Peyer's patch (tissue), 4 donors: ENCODE measurements at places on chromosomes 1 and 21. TPM values are rescaled to one million over a fixed set of nuclear protein-coding genes. Genes with fewer than 3 reads are reported as not detected.
A peak's percentile ranks its signal among the peaks of the same experiment; 100 is the strongest.

DNA sequence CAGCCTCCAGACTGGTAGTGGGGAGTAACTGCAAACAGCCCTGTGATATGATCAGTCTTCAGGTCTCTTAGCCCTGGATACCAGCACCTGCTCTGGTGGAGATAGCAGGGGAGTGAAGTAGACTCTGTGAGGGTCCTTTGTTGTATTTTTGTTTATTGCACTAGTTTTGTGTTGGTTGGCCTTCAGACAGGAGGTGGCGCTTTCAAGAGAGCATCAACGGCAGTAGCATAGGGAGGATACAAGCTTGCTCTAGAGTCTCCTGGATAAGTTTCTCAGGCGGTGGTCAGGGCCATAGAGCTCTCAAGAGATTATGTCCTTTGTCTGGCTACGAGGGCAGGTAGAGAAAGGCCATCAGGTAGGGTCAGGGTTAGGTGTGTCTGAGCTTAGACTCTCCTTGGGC, 116.4 kb downstream of the USH2A start:
- H3K27me3 ChIP-seq = no peaks in the 10 kb centered on the region
- no peaks in the 10 kb centered on the region for H3K4me1 ChIP-seq
- H3K27ac ChIP-seq = no peak overlapping the region
- no peak for DNase-seq
- no peaks in the 10 kb centered on the region for H3K36me3 ChIP-seq

GRCh38 chr1:41479000-41479807, 5.3 kb downstream of the EDN2 start:
- H3K27ac ChIP-seq = no peak overlapping the region
- H3K27me3 ChIP-seq = no peaks in the 10 kb centered on the region
- H3K36me3 ChIP-seq = no peaks in the 10 kb centered on the region

DNA sequence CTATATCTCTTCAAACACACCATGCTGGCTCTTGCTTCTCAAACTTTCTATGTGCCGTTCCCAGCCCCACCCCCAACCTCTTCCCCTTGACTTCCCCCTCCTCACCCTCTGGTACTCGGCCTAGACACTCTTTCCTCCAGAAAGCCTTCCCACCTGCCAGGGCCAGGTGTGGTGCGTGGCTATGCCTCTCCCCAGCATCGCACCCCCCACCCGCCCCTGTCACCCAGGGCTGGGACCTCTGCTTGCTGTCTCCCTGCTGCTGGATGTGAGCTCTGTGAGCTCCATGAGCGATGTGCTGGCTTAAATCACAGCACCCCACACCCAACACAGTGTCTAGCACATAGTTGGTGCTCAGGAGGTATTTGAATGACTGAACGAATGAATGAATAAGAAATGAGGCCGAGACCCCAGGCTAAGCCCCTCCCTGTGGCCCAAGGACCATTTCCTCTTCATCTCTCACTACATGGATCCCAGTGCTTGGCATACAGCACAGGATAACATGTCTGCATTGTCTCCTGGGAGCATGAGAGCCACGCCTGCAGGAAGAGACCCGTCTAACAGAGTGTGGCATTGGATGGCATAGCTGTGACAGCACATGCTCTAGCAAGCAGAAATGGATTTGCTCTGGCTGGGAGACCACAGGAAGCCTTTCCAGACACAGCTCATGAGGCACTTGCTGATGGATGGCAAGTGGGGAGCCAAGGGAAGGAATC, 19.7 kb downstream of the TNNT2 start:
- H3K27me3 ChIP-seq = no peaks in the 10 kb centered on the region
- no peaks in the 10 kb centered on the region for H3K4me1 ChIP-seq
- H3K4me3 ChIP-seq = no peak overlapping the region
- H3K27ac ChIP-seq = no peak overlapping the region

DNA sequence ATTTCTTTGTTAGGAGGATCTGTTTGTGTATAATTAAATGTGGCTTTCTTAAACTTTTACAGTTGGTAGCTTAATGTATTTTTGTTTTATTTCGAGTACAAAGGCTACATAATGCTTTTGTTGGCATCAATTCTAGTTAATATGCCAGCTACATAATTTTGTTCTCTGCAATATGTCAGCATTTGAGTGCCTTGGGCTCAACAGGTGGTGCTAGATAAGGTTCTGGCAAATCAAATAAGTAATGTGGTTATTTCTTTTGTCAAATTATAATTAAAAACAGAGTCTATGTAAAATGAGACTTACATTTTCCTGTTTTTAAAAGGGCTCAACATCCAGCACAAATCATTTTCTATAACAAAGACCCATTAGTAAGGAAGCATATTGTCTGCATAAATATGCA, 410.6 kb upstream of the NR5A2 start:
- H3K27ac ChIP-seq = no peak overlapping the region
- no peaks in the 10 kb centered on the region for H3K27me3 ChIP-seq
- no peaks in the 10 kb centered on the region for H3K36me3 ChIP-seq

TDRKH gene
- total RNA-seq = 5.0 TPM

LAMC2 gene
- total RNA-seq = 3.3 TPM

DNA sequence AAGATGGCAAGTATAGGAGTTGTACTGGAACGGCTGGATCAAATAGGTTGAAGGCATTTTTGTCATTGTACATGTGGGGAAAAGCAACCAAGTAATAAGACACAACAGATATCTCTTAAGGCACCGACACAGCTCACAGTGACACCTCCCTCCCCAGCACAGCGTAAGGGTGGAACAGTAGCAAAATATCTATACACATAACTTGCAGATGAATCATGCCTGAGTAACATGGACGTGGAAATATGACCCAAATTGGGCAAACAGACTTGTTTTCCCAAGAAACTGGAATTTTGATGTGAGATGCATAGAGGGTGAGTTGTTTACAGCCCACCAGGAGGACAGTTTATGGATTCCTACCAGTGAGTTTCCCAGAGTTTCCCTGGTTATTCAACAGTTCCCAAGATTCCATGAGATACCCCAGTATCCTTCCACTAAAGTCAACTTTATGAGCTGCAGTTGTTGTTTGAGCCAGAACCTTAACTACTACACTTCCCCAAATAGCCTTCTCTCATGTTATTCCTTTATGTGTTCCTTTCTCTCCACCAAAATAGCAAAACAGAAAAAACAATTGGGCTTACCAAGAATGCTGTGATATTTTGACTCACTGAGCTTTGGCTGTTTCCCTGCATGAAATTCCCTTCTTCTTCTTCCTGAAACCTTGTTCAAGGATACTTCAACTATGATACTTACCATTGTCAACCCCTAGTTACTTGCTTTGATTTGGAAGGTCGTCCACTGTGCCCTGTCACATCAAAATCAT, 7.1 kb upstream of the DR1 start:
- no peak for DNase-seq
- H3K36me3 ChIP-seq = peaks cover 6% of the 10 kb centered on the region
- no peak overlapping the region for H3K27ac ChIP-seq
- no peaks in the 10 kb centered on the region for H3K4me1 ChIP-seq
- H3K27me3 ChIP-seq = no peaks in the 10 kb centered on the region
- H3K4me3 ChIP-seq = no peak overlapping the region

DNA sequence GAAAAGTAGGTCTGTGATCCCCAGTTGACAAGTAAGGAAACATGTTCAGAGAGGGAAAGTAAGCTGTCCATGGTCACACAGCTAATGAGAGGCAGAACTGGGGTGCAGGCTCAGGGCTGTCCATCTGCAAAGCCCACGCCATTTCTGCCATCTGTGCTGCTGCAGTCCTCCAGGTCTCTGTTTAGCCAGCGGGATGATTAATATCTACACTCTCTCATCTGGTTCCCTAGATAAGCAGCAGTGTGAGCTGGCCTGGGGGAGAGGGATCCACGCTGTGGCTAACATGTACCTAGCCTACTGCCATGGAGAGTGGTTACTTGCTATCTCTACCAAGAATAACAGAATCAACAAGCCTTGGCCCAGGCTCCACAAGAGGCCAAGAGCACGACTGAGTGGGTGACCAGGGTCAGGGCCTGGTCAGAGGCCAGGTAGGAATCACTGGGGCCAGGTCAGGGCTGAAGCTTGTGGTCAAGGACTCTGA, 75.2 kb downstream of the TRABD2B start:
- no peaks in the 10 kb centered on the region for H3K27me3 ChIP-seq
- H3K27ac ChIP-seq = no peak overlapping the region
- H3K4me3 ChIP-seq = no peak overlapping the region
- DNase-seq = no peak
- H3K36me3 ChIP-seq = no peaks in the 10 kb centered on the region

DNA sequence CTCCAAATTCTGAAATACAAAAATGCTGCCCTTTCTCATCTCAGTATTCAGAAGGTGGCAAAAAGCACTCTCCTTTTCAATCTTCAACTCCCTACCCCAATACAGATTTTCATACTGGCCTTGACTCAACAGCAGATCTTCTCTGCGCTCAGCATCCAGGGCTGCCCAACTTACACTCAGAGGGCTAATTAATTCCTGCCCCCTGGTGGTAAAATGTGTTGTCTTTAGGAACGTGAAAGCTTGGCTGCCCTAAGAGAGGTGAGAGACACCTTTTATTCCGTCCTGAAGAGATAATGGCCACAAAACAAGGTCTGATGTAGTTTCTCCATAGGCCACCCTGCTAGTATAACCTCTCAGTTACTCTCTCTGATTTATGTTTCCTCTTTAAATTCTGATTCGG, 25.0 kb downstream of the KRTAP24-1 start:
- no peaks in the 10 kb centered on the region for H3K36me3 ChIP-seq
- no peak overlapping the region for H3K4me3 ChIP-seq
- no peak overlapping the region for H3K27ac ChIP-seq
- no peaks in the 10 kb centered on the region for H3K4me1 ChIP-seq
- no peak for DNase-seq

DNA sequence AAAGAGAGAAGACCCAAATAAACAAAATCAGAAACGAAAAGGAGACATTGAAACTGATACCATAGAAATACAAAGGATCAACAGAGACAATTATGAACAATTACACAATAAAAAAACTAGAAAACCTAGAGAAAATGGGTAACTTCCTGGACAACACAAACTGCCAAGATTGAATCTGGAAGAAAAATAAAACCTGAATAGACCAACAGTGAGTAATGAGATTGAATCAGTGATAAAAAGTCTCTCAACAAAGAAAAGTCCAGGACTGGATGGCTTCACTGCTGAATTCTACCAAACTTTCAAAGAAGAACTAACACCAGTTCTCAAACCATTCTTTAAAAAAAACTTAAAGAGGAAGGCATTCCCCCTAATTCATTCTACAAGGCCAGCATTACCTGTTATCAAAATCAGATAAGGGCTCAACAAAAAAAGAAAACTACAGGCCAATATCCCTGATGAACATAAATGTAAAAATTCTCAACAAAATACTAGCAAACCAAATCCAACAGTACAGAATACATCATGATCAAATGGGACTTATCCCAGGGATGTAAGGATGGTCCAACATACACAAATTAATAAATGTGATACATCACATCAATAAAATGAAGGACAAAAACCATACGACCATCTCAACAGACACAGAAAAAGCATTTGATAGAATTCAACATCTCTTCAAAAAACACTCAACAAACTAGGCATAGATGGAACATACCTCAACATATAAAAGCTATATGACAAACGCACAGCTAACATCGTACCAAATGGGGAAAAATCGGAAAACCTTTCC, 119.9 kb downstream of the ACBD6 start:
- no peaks in the 10 kb centered on the region for H3K4me1 ChIP-seq
- H3K4me3 ChIP-seq = no peak overlapping the region
- H3K27me3 ChIP-seq = no peaks in the 10 kb centered on the region
- DNase-seq = no peak

DNA sequence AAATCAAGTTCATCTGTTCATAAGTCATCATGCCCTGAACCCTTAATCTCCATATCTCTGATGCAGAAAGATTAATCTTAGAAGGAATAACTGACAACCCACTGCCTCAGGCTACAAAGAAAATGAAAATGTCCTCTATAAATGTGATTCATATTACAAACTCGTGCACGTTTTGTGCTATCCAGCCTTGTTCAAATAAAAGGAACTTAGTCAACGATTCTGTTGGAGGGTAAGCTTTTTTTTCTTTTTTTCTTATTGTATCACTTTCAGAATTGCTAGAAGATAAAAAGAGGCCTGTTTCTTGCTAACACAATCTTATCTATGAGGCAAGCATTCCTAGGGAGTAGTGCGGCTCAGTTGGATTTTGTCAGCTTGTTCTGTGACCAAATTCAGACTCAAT, 228.4 kb downstream of the TM2D1 start:
- no peak overlapping the region for H3K27ac ChIP-seq
- H3K4me3 ChIP-seq = no peak overlapping the region
- H3K4me1 ChIP-seq = no peaks in the 10 kb centered on the region
- H3K36me3 ChIP-seq = no peaks in the 10 kb centered on the region
- DNase-seq = no peak
- H3K27me3 ChIP-seq = no peaks in the 10 kb centered on the region

- no peaks in the 10 kb centered on the region for H3K4me1 ChIP-seq
- peak overlapping the region; percentile 81 for H3K27ac ChIP-seq
- H3K36me3 ChIP-seq = no peaks in the 10 kb centered on the region
- DNase-seq = no peak
These were observed 93.9 kb downstream of the NID1 start for GRCh38 chr1:235971020-235971419.

DNA sequence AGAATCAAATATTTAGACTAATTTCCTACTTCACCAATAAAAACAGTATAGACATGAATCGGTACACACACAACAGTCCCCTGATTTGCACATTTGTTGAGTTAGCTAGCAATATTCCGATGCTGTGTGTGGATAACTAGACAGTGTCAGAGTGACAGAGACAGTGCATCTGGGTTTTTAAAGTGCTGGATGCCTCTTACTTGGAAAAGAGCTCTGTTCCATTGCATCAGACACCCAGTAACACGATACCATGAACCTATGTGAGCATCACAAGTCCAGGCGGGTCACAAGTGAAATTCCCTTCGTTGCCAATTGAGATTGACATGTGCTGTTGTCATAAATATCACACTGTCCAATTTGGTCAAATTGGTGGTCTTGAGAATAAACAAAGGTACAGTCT, 82.0 kb upstream of the ESRRG start:
- H3K36me3 ChIP-seq = no peaks in the 10 kb centered on the region
- H3K27me3 ChIP-seq = no peaks in the 10 kb centered on the region
- no peak overlapping the region for H3K27ac ChIP-seq
- no peak overlapping the region for H3K4me3 ChIP-seq
- H3K4me1 ChIP-seq = no peaks in the 10 kb centered on the region
- no peak for DNase-seq

DNA sequence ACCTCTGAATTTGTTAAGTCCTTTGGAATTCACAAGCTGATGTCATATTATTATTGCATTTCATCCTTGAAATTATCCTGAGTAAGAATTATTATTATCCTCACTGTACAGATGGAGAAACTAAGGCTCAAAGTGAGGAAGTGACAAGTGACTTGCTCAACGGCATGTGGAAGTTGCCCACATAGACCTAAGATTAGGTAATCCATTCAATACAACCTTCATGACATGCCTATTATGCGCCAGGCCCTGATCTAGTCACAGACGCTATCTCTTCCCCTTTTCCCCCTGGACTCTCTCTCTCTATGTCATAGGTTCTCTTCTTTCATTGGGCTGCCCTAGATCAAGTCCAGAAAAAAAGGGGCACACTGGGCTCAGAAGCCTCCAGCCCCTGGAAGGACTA, 84.9 kb upstream of the KCNK2 start:
- DNase-seq = no peak
- H3K27ac ChIP-seq = no peak overlapping the region
- H3K4me1 ChIP-seq = no peaks in the 10 kb centered on the region
- H3K36me3 ChIP-seq = no peaks in the 10 kb centered on the region
- H3K27me3 ChIP-seq = no peaks in the 10 kb centered on the region

RNU1-2 gene
- under 0.01 TPM for total RNA-seq

MARK1 gene
- total RNA-seq = 8.0 TPM
